Fibroblast of the aortic adventitia (primary cell): ENCODE measurements at places on chromosomes 1 and 21.
A peak's percentile ranks its signal among the peaks of the same experiment; 100 is the strongest.

- peak; percentile 72 for DNase-seq
Observed at GRCh38 chr1:177849130-177849529, 120.7 kb downstream of the SEC16B start.

DNA sequence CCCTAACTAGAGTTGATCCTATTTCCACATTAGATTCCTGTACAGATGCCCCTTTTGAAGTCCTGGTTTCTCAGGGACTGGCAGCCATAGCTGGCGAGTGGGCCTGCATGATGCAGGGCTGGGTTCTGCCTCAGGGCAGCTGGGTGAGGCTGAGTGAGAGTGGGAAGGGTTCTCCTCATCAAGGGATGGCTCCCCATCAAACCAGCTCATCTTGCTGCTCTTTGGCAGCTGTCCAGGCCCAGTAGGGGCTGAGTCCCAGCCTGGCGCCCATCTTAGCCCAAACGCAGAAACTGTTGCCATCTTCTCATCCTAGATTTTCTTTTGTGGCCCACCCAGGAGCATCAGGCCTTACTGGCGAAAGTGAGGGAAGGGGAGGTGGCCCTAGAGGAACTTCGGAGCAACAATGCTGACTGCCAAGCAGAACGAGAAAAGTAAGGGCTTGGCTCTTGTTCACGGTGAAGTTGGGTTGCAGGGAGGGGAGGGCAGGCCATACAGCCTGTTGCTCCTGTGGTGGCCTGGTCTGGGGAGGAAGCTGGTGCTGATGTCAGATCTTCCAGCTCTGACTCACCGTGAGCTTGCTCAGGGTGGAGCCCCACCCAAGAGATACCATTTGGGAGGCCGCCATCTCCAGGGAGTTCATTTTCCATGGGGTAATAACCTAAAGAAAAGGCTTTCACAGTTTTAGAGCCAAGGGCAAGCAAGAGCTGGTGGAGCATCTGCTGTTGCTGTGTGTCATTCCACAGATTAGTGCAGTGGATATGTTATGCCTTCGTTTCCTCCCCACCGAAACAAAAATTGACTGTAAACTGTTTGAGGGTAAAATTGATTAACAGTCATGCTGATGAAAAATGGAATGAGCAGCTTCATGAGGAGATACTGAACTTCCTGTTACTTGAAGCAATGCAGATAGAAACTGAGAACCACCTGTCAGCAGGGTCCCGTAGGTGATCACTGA, 34.7 kb downstream of the TUFT1 start:
- DNase-seq = peak; percentile 96

- no peak for DNase-seq
Observed at GRCh38 chr1:19375631-19376400, 63.7 kb downstream of the SLC66A1 start.

- DNase-seq = no peak
Observed at GRCh38 chr1:233268389-233269022, 27.0 kb downstream of the PCNX2 start.

GRCh38 chr21:34365809-34366208, 2.0 kb downstream of the KCNE2 start:
- no peak for DNase-seq

DNA sequence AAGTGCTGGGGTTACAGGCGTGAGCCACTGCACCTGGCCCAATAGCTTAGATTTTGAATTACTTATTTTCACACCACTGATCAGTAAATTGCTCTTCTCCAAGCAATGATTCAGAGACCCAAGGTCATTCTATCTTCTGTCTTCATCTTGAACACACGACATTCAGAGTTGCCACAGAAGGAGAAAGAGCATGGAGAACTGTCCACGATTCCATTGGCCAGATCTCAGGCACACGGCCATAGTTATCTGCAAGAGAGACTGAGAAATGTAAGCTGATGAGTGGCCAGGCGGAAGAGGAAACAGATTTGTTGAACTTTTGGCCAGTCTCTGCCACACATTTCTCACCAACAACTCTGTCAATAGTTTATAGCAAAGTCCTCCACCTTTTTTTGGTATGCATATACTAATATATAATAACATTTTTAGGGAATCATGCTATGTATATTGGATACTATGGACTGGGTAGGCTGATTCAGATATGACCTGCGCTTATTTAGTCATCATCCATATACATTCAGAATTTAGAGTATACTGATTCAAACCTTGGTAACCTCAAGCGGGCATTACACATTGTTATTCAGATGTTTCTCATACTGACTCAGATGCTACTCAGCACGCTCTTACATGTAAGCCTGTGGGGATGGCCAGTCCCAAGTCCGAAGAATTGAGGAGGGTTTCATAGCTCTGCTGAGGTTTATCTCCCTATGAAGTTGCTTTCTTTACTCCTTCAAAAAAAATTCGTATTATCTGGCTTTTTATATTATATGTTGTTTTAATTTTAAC, 25.5 kb upstream of the CAP1 start:
- DNase-seq = peak; percentile 82

- no peak for DNase-seq
Observed at GRCh38 chr1:25199819-25200620, 32.3 kb downstream of the SYF2 start.

GRCh38 chr1:187203257-187203656, 374.5 kb downstream of the PLA2G4A start:
- DNase-seq = no peak

DNA sequence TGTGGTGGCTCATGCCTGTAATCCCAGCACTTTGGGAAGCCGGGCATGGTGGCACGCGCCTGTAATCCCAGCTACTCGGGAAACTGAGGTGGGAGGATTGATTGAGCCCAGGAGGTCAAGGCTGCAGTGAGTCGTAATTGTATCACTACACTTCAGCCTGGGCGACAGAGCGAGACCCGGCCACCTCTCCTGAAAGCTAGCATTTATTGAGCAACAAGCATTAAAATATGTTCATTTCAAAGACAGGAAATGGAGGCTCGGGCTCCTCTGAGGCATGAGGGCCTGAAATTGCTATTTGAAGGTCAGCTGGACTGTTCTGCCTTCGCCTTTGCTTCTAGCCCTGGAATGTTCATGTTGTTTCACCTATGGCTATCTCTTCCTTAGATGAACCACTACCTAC, 34.5 kb downstream of the SPATA21 start:
- DNase-seq = no peak

DNA sequence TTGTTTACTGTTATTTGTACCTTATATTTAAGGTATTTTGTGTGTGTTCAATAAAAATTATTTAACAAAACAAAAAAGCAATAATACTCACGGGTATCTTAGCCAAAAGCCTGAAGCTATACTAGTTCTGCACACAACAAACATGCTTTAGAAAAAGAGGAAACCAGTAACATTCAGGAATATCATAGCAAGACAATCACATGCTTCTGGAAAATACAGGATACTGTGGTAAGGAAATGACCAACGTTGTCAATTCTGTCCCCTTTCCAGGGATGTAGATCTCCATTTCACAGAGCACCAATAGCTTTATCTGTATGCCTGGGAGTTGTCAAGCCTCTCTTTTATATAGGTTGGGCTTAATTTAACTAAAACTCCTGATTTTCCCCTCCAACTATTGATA, 288.4 kb downstream of the SMYD3 start:
- no peak for DNase-seq

- no peak for DNase-seq
Observed at GRCh38 chr1:83810144-83810543, 188.8 kb downstream of the TTLL7 start.

GRCh38 chr1:244391761-244392160, 59.9 kb downstream of the ADSS2 start:
- no peak for DNase-seq

GRCh38 chr1:1079408-1080121, 5.5 kb upstream of the RNF223 start:
- peak; percentile 63 for DNase-seq

GRCh38 chr1:185541871-185542301, 192.3 kb upstream of the HMCN1 start:
- DNase-seq = peak; percentile 65

DNA sequence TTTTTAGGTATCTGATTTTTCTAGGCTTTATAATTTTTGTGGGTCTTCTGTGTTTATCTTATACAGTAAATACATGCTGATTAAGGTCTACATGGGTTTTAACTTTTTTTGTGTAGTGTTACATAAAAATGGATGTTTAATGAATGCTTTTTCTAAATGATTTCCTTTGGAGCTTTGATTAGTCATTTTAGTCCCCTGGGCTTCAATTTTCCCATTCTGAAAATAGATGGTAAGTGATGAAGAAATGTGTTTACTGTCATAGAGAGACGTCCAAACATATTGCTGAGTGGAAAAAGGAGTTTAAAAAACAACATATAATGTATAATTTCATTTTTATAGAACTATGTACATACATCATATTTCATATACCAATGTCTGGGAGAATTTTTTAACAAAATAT, 140.9 kb upstream of the HMCN1 start:
- DNase-seq = no peak

DNA sequence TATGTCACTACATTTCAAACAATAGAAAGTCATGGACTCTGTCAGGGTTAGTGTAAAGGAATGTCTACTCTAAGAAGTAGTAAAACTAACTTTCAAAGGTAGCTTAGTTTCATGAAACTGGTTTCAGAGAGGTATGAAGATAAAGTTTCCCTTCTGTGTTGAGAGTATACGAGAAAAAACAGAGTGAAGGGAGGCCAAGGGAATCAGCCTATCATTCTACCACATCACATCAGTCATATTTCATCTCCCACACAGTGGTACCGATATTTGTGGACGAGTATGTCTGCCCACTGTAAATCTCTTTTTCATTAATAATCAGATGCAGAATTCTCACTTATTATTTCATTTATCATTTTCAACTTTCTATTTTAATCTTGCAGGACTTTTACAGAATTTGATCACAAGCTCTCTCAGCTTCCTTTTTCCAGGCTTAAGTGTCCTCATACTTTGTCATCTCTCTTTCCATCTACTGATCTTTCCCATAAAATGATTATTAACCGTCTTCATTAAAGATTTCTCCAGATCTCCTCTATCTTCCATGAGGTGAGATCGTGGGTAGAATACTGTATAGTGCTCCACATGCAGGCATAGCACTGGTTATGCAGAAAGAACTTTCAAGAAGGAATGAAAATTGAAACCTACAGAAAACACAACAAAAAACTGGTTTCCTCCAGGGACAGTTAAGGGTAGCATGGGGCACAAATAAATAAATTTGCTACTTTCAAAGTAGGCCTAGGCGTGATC, 11.5 kb upstream of the IFI16 start:
- no peak for DNase-seq

- DNase-seq = peak; percentile 57
Observed at GRCh38 chr1:9085306-9085940, 16.0 kb upstream of the SLC2A5 start.

DNA sequence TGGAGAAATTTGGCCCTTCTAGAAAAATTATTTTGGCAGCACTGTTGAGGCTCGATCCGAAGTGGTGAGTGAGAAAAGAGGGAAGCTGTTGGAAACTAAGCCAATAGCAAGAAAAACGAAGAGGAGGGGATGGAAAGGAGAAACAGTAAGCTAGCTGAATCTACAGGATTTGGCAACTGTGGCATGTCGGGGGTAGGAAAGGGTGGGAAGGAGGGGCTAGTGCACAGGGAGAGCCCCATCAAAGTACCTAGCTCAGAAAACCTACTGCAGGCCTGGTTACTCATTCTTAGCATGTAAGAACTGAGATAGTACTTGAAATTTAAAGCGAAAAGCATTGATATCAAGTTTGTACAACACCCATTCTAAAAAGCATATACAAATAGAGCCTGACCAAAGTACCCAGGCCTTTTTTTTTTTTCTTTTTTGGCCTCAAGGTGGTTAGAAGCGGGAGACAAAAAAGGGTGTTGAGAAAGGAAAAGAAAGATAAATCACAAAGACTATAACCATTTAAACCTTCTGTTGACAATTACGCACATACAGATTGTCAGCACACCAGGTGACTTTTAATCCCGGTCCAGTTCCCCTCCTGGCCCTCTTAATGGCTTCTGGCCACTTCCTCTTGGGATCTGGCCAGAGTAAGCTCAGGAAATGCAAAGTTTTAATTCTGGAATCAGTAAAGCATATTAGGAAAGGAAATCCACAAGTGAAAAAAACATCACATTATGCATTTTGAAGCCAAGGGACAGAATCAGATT, 50.4 kb downstream of the SLC16A1 start:
- peak; percentile 63 for DNase-seq

- DNase-seq = peak; percentile 91
Observed at GRCh38 chr1:161733526-161733925, 12.2 kb downstream of the FCRLB start.

GRCh38 chr1:13819642-13820041, 119.7 kb downstream of the PRDM2 start:
- DNase-seq = no peak

DNA sequence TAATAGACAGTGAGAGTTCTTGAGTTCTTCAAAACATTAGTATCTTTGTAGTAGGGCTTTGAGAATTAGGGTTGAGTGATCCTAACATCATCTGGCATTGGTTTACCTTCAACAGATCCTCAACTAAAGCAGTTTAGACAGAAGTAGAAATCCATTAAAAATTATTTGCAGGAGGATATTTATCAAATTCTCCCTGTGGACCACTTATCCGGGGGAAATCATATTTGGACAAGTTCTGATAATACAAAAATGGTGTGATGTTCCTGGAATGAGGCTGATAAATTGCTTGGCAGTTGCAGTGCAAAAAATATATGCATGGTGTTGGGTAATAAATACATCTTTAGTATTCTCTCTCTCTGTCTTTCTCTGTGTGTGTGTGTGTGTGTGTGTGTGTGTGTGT, 115.1 kb upstream of the CHODL start:
- no peak for DNase-seq

DNA sequence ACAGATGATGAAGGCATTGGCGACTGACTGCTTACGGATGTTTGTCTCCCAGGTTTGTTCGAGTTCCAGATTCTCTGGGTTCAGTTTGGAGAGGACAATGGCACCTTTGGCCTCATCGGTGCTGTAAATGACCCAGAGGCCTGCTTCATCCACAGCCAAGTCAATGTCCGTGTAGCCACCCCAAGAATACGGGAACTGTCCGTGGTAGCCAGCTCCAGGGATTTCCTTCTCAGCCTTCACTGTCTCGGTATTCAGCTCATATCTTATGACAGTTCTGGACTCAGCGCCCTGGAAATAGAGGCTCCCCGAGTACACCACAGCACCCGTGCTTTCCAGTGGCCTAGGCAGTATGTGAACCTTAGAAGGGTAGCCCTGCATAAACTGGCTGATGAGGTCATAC, 14.1 kb downstream of the MYOCOS start:
- no peak for DNase-seq

DNA sequence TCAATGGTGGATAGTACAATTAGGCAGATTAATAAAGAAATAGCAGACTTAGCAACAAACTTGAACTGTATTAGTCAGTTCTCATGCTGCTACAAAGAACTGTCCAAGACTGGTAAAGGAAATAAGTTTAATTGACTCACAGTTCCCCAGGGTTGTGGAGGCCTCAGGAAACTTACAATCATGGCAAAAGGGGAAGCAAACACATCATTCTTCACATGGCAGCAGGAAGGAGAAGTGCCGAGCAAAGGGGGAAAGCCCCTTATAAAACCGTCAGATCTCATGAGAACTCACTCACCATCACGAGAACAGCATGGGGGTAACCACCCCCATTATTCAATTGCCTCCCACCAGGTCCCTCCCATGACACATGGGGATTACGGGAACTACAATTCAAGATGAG, 27.1 kb upstream of the PDE4B start:
- no peak for DNase-seq
